ENCODE measurements at places on chromosomes 4 and X.

DNA sequence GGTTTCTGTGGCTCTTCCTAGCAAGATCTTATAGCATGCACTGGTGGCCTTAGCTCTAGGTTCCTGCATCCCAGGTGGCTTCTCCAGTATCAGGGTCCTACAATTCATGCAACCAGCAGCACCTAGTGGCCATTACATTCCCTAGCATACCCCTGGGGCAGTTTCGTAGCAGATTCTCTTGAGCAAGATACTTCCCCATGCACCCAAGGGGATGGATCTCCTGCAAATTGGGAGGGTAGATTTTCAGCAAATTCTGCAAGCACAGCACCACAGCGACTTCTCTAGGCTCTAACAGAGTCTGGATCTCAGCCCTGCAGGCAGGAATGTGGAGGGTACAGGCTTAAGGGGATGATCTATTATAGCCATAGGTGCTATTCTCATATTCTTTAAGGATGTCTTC lies 13.1 kb upstream of the SLC9B1 start:
- DNase-seq: no peak

DNA sequence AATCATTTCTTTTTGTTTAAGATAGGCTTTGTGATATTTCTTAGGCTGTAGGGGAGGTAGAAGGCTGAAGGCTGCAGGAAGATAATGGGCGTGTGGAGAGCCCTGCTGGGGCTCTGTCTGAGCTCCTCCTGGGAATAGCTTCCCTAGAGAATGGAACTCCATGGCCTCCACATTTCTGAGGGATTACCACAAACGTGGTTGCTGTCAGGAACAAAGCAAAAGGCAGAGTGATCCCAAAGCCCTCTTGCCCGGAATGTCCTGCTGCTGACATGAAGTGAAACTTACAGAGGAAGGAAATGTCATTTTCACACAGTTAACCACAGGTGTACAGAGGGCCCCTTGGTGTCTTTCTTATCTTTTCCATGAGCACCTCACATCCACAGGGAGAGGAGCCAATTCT lies 89.3 kb downstream of the DDIT4L start:
- DNase-seq: no peak

DNA sequence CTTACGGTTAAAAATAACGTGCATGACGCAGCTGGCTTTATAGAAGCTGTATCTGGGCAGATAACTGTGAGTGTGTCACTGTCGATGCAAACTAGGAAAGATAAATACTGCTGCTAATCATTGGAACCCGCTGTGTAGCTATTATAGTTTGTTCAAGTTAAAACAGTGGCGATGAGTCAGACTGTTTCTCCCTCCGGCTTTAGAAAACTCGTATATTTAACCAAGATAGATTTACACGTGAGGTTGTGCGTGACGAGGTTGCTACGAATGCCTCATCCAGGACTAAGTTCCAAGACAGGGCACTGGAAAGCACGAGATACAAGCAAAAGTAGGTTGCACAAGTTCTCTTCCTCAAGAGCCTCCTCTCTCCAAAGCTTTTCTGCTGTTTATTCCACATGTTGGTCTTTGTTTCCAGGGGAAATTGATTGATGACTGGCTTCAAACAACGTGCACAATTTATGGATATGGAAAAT lies 270.7 kb downstream of the FBXW7 start:
- no peak for DNase-seq

DNA sequence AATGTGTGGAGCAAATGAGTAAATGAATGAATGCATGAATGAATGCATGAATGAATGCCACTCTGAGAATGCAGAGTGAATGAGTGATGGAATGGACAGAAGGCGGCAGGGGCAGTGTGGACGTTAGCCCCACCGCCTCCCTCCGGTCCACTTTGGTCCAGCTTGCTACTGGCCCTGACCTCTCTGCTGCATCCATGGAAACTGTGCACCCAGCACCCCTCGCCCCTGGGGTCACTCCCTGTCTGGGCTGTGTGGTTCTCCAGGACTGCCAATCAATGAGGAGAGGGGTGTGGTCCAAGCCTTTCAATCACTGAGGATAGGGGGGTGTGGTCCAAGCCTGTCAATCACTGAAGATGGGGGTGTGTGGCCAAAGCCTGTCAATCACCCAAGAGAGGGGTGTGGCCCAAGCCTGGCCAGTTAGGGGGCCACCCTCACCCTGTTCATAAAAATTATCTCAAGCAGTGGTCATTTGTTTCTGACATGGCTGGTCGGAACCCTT lies 39.2 kb upstream of the ASMTL start:
- DNase-seq: no peak

DNA sequence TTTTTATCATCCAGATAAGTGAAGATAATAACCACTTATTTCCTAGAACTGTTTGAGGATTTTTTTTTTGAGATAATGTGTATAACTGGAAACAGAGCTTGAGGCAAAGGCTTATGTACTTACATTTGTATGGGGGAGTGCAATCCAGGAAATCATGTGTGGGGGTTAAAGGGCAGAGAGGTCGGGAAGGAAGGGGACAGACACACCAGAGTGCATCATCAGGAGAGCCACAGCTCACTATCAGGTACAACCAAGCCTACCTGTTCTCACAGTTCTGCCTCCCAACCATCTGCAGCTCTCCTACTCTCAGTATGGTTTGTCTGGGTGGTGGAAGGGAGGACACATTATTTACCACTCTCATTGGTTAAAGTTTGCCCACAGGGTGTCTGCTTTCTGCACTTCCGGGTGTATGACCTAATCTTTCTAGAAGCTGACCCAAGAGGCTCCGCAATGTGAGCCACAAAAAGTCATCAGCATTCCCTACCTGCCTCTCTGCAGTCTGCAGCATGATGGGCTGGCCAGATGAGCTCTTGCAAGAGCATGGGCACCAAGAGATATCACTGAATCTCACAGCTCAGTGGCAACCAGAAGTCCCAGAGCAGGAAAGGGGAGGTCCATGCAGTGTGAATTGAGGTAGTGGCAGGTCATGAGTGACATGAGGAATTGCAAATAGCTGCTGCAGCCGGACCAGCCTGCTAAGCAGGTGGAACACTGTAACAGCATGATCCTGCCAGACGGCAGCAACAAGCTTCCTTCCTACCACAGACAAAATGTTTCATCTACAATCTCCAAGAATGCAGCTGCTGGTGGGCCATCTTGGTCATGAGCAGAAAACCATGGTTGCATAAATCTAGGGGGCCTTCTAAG lies 36.9 kb upstream of the SPRY1 start:
- DNase-seq: no peak

- DNase-seq: no peak
Observed at GRCh38 chr4:72846280-72847111, 223.0 kb downstream of the COX18 start.

DNA sequence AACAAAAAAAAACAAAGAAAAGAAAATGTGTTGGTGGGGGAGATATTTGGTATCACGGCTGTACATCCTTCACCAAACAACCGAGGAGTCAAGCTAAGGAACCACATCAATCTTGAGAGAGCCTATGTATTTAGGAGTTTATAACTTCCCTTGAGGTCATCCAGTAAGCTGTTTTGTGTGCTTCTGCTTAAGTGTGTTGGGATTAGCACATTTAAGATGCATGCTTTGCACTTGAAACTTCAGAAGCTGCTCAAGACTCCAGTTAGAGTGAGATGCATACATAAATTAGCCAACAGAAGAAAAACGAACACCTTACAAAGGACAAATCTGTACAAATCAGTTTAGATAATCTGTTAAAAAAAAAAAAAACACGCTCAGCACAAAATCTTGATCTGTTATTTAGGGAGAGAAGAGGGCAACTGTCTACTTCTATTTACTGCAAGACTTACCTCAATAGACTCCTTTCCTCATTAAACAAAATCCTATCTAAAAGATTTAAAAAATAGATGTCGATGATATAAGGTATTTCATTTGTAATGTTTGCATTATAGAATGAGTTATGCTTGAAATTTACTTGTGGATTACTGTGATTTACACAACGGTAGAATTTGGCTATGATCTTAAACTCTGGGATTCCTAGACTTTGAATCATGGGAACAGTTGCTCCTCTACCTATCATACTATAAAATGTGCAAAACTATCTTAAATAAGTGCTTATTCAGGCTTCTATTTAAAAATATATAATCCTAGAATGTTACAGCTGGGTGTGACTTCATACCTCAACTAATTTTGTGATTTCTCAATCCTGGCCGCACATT lies 53.8 kb upstream of the NAP1L5 start:
- DNase-seq: no peak

- DNase-seq: no peak
Observed at GRCh38 chr4:159382856-159383561, 280.1 kb downstream of the RAPGEF2 start.

GRCh38 chr4:124227981-124228380 lies 484.6 kb downstream of the ANKRD50 start:
- DNase-seq: no peak

- no peak for DNase-seq
Observed at GRCh38 chrX:3599802-3600430, 113.5 kb downstream of the PRKX start.

- DNase-seq: no peak
Observed at GRCh38 chr4:28921886-28922285, 1798.3 kb upstream of the PCDH7 start.

- no peak for DNase-seq
Observed at GRCh38 chr4:44438687-44439086, 9.9 kb downstream of the KCTD8 start.

DNA sequence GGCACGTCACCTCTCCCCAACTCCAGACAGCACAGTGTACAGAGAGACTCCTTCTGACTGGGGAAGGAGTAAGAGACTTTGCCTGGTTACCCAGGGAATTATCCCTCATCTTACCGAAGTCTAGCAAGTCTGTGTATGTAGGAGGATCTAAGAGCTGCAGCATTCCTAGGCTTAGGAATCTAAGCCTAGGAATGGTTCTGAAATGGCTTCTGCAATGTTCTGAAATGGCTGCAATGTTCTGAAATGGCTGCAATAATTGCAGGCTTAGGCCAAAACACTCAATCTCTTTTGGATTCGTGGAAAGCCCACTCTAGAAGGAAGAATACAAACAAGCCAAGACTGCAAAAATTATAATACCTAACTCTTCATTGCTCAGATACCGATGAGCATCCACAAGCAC lies 106.4 kb downstream of the SCLT1 start:
- DNase-seq: no peak

DNA sequence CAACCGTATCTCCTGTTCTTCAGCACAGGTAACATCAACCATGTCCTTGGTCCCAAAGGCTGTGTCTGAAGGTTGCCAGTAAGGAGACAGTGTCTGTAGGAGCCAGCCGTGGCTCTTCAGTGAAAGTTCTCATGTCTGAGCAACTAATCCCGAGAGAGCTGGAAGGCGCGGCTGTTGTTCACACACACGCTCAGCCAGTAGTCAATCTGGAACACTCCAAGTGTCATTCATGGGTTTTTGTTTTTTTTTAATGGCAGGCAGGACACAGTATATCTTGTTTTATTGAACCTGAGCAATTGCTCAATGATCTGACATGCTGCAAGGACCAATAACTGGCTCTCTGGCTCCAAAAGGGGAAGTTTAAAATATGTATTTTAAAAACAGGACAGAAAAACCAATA lies 48.4 kb upstream of the MAP3K15 start:
- DNase-seq: no peak

GRCh38 chr4:6548201-6548881 lies 26.6 kb upstream of the MAN2B2 start:
- DNase-seq: no peak

DNA sequence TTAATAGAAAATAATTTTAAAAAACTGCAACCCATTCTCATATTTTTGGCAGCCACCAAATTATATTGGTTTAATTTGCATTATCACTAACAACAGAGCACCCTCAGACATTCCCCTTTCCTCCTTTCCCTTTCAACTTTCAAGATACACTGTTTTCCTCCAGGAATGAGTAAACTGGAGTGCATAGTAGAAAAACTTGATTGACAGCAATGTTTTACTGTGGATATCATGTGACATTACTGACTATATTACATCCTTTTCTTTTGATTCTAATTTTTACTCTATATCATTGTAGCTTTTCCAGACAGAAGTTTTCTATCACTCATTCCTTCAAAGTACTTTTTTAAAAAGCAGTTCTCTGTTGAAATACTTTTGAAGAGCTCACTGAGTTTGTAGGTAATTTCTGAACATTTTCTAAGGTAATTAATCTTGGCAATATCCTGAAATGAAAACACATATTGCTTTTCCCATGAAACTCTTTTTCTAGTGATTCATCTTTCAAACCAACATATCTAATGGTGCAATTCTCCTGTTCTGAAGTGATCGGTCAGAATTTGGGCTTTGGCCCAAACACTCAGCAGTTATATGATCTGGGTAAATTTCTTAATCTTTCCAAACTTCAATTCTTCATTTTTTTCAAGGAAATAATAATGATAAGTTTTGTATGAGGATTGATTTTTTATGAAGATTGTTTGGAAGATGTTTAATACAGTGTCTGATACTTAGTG lies 920.4 kb upstream of the EPHA5 start:
- no peak for DNase-seq

DNA sequence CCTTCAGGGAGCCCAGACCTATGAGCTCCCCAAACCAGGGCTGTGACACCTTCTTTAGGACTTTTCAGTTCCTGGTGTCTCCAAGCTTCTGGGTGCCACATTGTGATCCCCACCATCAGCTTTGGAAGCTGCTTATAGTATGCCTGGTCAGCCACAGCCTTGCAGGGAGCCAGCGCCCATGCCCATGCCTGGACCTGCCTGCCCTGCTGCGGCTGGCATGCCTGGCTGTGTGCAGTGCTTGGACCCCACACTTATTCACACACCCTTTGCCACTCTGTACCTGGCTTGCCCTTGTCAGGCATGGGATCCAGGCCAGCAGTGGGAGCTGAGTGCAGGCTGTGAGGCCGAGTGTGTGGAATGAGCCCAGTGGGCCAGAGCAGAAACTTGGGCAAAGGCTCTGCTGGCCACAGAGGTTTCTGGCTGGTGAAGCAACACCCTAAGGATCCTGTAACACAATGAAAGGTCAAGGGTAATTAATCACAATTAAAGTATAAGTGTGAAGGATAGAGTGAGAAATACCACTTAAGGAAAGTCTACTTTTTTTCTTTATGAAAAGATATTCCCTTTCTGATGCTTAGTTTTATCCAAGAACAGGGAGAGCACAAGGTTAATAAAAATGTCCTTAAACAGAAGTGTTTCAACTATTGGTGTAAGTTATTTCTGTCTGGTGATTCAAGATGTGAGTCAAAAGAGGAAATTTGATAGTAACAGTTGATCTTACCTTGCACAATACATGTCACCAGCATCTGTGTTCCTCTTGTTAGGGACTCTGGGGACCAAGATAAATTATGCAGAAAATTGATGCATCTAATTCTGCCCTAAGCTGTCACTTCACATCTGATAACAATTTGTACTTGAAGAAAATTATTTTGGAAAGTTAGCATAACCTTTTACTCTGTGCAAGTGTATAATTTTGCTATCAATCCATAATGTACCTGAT lies 161.8 kb downstream of the FAM47A start:
- no peak for DNase-seq

- no peak for DNase-seq
Observed at GRCh38 chr4:17166954-17167353, 268.5 kb upstream of the LDB2 start.

DNA sequence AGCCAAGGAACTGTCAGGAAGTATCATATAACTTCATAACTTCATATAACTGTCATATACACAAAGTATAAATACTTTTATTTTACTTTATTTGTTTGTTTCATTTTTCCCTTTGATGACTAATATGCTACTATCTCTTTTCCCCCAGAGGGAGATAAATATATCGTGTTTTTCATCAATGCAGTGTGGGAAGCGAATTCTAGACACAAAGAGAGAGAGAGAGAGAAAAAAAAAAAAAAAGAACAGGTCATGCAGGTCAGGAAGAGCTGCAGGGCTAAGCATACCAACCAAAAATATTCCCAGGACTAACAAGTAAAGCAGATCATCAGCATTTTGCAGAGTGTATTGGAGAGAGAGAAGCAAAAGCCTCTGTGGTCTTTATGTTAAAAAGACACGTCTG lies 1849.2 kb downstream of the STIM2 start:
- DNase-seq: no peak

- no peak for DNase-seq
Observed at GRCh38 chr4:163179207-163179606, 12.5 kb upstream of the NAF1 start.

Measured in activated CD4-positive, alpha-beta T cell treated with anti-CD3 and anti-CD28 coated beads, Interleukin-2, amount 50 U/mL, for 4 hours (primary cell).